Activated CD8-positive, alpha-beta memory T cell treated with anti-CD3 and anti-CD28 coated beads for 4 hours (primary cell): ENCODE measurements at places on chromosomes 7 and 10.

DNA sequence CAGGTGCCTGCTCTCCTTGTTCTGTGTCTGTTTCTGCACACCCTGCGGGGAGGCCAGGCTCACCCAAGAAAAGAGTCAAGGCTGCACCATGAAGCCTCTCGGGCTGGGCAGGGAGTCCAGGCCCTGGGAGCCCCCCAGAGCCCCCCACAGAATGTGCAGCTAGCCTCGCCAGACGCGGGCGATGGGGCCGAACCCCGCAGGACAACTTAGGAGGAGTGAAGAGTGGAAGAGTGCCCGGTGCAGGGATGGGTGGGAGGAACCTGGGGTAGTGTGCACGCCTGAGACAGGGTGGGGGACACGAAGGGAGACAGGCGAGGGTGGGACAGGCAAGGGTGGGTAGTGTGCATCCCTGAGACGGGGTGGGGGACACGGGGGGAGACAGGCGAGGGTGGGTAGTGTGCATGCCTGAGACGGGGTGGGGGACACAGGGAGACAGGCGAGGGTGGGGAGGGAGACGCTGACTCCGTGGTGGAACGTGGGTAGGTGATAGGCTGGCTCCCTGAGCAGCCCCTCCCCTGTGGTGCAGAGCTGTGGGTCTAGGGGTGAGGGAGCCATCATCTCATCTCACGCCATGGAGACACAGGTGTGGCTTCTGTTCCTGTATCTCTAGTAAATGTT lies 615.4 kb downstream of the DNAJB6 start:
- no peak for DNase-seq

GRCh38 chr7:156765901-156766656 lies 125.5 kb downstream of the RNF32 start:
- DNase-seq = no peak

- DNase-seq = no peak
Measured at GRCh38 chr7:129368389-129368986, 65.7 kb upstream of the STRIP2 start.

DNA sequence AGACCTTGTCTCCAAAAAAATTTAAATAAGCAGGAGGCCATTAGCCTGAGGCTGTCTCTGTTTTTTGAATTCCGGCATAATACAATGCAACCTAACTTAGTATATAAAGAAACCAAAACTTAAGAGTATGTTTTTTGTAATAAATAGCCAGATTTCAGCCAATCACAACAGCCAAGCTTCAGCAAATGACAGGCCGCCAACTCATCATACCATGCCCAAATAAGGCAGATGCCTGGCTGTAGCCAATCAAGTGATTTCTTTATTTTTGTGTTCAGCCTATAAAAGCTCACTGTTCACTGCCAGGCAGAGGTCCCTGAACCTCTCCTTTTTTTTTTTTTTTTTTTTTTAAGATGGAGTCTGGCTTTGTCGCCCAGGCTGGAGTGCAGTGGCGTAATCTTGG lies 12.7 kb upstream of the PURB start:
- no peak for DNase-seq

DNA sequence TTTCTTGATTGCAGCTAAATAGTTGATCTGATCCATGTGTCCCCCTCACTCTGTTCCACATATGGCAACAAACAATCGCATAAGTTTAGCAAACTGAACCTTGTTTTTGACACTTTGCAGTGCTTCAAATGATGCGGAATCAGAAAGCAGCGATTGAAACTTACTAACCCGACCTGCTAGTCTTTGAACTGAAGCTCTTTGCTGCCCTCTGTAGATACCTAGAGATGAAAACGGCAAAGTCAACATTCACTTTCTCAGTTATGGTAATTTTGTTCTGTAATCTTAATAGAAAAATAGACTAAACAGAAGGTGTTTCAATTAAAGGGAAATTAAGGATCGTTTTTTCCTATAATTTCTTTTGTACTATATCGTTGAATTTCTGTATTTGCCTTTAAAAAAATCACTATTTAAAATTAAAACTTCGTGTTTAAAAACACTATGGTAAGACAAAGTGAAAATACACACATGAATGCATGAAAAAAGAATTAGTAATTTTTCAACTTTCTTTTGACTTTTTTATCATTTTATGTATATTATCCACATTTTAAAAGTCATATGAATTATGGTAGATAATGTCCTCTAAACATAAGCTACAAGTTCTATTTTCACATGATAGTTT lies 276.5 kb downstream of the MAGI2 start:
- DNase-seq = no peak

DNA sequence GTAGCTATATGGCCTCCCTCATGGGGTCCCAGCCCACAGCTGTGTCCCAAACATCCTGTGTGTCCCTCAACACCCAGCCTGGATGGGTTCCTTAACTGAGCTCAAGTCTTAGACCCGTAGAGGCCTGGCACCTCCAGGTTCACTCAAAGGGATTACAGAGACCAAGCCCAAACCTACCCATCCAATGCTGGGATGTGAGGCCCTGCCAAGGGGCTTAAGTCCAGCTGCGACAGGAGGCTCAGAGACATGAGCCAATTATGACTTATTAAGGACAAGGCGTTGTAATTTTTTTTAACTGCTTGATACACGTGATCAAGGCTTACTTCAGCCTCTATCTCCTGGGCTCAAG lies 105.6 kb upstream of the RET start:
- no peak for DNase-seq

- no peak for DNase-seq
Measured at GRCh38 chr7:120775755-120776154, 82.2 kb downstream of the TSPAN12 start.
